ENCODE measurements at places on chromosomes 13 and 19. TPM values are rescaled to one million over a fixed set of nuclear protein-coding genes. Genes with fewer than 3 reads are reported as not detected.
A peak's percentile ranks its signal among the peaks of the same experiment; 100 is the strongest.

The KLK13 gene
- polyA plus RNA-seq: 0.16 TPM

The ZNF135 gene
- 2.4 TPM for polyA plus RNA-seq

The C19orf85 gene
- not detected for polyA plus RNA-seq

The ACER1 gene
- 0.11 TPM for polyA plus RNA-seq

The MARK4 gene
- polyA plus RNA-seq: 20.3 TPM

The BCL3 gene
- 26.0 TPM for polyA plus RNA-seq

The WBP4 gene
- 9.6 TPM for polyA plus RNA-seq

The ZNF790 gene
- polyA plus RNA-seq: 1.5 TPM

The LRRC63 gene
- not detected for polyA plus RNA-seq

DNA sequence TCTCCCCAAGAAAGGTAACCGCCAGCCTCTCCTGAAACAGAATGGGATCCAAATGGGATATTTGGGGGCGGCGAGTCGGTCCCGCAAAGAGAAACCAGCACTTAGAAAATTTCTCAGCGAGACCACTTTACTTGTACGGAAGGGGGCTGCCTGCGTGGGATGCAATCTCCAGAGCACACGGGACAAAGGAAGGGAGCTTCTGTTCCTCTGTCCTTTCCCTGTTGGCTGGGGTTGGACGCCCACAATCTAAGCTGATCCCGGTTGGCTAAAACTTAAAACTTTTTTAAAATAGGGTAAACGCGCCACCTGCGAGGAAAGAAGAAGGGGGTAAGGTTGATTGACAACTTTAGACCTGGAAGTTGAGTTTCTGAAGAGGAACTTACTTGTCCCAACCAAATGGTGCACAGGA lies 826 bp upstream of the BSG start:
- DNase-seq: peak; percentile 35

DNA sequence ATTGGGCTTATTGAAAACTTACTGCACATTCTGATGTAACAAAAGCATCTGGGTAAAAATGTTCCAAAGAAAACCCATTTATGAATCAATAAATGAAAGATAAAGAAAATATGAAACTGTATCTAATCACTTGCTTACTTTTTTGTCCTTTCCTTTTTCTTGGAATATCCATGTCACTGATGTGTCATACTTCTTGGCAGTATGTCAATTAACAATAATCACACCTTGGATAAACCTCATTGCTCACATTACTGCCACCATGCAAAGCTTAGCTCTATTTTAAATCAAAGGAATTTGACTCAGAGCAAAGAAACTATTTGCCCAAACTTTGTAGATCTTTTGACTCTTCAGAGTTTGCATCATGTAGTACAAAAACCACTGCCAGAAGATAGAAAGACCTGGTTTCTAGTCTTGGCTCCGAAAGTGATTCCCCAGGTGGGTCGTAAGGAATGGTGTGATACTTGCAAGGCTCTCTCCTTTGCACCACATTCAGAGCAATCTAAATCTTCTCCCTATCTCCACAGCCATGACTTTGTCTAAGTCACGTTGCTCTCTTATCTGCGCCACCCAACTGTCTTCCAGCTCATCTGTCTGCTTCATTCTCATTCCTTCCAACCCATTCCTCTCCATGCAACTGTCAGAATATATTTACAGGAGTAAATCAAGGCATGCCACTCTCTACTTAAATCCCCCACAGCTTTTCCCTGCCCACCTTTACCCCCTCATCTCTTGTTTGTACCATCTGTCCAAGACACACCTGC lies 311.9 kb downstream of the COG6 start:
- DNase-seq: no peak

- DNase-seq: peak; percentile 1
Observed at GRCh38 chr13:65592731-65593130, 1637.4 kb downstream of the PCDH9 start.

DNA sequence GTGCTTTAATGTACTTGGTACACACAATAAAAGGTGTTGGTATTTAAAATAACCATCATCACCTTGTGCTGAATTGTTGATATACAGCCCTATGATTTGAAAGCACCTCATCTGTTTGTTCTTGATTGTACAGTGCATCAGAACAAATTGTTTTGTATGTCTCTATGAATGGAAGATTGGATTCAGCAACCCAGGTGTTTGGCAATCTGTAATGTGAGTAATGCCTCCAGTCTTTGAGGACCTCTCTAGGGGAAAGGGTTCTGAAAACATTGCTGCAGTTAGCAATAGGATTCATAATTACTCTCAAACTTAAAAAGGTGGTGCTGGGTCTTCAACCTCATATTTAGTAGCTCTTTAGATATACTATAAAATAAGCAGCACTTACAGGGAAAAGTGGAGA lies 341.8 kb downstream of the OXGR1 start:
- no peak for DNase-seq

DNA sequence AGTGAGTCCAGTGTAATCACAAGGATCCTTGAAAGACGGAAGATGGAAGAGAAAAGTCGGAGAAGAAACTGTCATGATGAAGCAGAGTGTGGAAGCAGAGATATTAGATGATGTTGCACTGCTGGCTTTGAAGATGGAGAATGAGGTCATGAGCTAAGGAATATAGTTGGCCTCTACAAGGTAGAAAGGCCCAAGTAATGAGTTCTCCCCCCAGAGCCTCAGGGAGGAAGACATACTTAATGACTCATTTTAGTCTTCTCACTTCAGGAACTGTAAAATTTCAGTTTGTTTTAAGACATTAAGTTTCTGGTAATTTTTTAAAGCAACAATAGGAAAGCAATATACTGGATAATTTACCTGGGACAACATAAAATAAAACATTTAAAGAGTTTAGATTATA lies 1331.5 kb upstream of the PCDH20 start:
- DNase-seq: peak; percentile 13

- DNase-seq: peak; percentile 87
Observed at GRCh38 chr19:6736169-6736916, 1.0 kb downstream of the GPR108 start.

GRCh38 chr13:107974409-107974808 lies 240.9 kb downstream of the LIG4 start:
- no peak for DNase-seq

DNA sequence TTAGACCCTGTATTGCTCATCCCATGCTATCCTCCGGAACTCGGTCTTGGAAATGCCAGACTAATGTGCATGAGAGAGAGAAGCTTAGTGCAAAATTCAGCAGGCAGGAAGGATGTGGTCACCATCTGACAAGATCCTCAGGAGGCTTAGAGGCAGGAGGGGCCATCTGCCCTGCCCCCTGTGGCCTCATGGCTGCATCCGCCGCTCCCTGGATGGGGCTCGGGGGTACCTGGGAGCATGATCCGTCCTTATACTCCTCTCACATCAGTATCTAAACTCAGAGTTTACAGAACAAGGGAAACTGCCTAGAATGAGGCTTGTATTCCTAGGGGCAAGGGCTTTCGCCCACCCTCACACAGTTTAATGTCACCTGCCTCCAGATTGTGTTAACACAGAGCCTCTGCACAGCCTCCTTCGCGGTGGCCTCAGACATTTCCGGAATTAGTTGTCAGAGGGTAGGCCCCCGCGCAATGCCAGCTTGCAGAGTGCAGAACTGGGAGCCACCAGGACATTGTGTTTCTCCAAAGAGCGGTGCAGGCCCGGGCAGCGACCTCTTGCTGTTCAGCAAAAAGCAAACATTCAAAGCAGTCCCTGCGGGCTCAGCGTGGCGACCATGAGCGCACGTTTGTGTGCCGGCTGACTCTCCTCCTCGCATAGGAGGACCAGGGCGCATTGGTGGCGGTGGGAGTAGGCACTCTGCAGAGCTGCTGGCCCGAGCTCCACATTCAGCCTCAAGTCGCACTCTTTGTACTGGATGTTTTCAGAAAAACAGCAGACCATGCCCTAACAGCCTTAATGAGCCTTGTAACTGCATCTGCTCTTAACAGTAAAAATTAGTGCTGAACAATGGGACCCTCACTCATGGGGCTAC lies 39.1 kb downstream of the GPR12 start:
- DNase-seq: no peak

DNA sequence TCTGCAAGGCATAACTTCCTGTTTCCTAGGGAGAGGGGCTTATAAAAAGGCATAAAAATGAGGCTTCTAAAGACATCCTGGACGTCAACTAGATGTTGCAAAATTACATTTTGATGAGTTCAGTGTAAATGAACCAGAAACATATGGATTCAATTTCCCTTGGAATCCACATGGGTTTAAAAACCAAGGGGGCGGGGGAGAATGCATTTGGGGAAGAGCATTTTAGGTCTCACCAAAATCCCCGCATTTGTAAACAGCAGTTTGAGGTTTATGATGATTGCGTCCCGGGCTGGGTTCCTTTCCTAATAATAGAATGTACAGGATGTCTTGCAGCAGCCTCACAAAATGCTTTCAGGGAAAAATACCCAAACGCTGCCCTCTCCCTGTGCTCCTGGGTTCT lies 407.8 kb downstream of the ZNF536 start:
- no peak for DNase-seq

- no peak for DNase-seq
Observed at GRCh38 chr13:30731361-30732045, 3.8 kb upstream of the ALOX5AP start.

GRCh38 chr19:1699998-1700732 lies 47.8 kb upstream of the TCF3 start:
- DNase-seq: no peak

DNA sequence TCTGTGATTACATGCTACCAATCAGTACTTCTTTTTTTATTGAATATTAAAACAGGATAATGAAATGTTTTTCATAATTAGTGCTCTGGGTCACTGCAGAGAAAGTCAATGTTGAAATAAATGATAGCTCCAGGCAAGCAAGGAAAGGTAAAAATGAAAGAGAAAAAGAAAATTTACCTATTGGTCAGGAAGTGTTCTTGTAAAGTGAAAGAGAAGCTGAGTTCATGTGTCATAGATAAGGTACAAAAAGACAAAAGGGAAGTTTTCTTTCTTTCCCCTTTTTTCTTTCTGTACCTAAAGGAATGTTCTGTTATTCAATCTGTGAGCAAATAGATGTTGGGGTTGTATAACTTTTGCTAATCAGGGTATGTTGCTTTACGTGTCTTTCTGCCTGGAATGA lies 197.0 kb downstream of the PCDH9 start:
- no peak for DNase-seq

DNA sequence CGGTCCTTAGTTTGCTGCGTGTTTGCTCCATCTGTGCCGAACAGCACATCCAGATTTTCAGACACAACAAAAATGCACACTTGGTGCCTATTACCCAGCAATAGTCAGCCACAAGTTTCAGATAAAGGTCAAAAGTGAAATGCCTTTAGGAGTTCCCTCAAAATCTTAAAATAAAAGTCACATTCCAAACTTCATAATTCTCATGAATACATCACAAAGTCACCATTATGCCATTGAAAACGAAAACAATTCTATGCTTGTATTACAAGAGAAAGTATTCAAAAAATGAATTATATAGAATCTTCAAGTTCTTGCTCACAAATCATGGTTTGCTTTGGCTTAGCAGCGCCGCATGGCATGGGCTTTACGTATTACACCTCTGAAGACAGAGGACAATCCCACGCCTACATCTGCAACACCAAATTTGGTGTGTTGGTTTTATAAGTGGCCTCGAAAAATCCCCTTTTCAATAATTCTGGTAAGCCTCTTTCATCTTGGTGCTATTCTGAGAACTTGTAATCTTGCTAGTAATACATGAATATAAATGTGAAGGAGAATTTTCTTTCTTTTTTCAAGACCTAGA lies 26.6 kb downstream of the COL4A1 start:
- no peak for DNase-seq

DNA sequence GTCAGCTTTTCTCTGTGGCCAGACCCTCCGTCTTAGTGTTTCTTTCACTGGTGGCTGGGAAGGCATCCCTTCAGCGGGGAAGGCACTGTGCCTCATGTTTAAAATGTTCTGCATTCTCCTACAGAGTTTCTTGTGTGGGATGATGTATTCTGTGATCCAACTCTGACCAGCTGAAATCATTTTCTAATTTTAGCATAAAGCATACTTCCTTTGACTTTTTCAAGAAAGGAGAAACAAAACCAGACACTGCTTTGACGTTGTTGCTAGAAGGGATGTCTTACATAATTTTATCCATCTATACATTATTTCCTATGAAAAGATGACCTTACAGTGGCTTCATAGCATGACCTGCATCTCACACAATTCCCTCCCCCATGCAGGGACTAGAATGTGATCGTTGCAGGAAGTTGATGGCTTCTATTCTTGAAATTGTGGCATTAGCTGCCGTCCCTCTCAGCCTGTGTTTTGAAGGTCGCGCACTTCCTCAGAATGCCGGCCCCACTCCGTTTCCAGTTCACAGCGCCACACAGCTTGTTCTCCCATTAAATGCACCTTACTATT lies 38.6 kb upstream of the TEX29 start:
- peak; percentile 85 for DNase-seq

DNA sequence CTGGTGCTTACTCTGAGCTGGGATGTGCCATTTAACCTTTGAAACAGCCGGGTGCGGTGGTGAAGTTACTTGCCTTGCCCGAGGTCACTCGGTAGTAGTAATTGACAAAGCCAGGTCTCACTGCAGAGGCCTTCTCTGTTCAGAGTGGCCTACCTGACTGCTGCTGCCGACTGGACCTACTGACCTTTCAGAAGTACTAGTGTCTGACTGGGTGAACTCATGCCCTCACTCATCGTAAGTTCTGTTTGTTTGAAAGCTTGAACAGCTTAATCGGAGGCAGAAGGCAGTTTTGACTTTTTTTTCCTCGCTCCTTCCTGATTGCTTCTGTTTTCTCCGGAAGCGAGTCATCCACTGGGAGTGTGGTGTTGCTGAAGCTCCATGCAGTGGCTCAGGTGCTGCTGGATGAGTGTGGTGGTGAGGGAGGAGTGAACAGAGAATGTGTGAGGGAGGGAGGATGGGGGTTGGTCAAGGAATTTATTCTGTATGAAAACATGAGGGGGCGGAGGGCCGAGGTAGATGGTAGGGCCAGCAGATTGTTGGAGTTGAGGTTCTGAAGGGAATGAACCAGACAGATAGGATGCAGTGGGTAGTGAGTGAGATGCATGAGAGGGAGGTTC lies 2.7 kb downstream of the SPINT2 start:
- peak; percentile 78 for DNase-seq

DNA sequence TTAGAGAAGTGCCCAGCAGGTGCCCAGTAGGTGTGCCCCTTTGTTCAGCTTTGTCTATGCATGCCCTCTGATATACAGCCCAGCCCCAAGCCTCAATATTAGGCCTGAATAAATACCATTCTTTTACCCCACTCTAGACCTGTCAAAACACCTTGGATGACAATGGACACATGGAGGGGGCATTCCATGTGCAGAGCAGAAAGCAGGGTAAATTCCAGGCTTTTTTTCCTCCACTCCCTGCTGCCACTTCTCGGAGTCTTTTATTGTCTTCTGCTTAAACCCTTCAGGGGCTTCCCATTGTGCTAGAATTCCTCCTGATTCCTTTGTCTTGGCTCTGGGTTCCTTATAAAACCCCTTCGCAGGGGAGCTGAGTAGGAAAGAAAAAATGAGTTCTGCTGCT lies 5.8 kb upstream of the FRY start:
- DNase-seq: no peak
